Stimulated activated CD4-positive, alpha-beta T cell treated with anti-CD3 and anti-CD28 coated beads, Interleukin-1b, Interleukin-23, amount 100 ng/mL, for 1 hour (primary cell): ENCODE measurements at places on chromosomes 4 and X.

DNA sequence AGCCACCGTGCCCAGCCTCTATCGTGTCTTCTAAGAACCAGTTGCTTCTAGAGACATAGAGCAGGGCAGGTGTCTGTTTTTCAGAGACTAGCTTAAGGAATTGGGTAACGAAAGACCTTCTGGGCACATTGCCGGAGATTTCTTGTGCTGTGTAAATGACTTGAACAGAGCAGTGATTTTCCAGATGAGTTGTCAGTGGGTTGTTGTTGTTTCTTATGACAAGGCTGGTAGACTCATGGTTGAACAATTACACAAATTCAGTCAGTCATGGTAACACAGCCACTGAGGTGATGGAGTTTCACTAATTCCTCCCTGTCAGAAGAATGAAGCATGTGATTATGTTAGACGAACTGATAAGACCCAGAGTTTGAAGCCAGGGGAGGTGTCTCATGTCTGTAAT is 20.5 kb upstream of the DDX3X start:
- no peak for DNase-seq

DNA sequence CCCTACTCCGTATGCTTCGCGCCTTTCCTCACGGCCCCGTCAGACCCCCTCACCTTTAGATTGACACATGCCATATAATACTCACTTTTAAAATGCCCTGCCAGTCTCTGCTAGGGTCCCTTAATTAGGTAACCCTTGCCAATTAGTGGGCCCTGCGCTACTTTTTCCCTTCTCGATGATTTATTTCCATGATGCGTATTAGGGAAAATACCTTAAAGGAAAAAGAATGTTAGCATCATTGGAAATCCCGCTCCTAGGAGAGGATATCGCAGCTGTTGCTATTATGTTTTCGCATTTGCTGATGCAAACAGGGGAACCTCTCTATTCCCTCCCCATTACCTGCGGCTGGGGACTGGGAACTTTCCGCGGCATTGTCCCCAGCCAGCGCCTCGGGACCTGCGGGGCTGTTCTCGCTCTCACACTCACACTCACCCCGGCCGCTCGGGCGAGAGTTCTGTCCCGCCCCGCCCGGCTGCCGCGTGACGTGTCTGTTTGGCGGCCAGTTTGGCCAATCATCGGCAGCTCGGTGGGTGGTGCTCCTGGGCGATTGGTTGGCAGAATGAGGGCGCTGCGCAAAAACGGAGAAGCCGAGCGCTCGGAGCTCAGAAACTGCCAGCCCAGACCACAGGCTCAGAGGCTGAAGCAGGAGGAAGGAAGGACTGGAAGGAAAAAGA is at the start of gene PCDH10:
Gene PCDH10 (plus strand): TSS at position 605 of the 674 bp plus-strand sequence. CDS start 847 bp downstream, outside the sequence.
- peak; percentile 3 for DNase-seq

GRCh38 chr4:100367451-100367850 is 150.4 kb downstream of the EMCN start:
- DNase-seq = no peak

GRCh38 chr4:169934794-169935429 is 91.3 kb downstream of the MFAP3L start:
- DNase-seq = no peak

GRCh38 chrX:14303891-14304290 is 225.4 kb upstream of the GLRA2 start:
- no peak for DNase-seq

- DNase-seq = no peak
These were observed 538.5 kb downstream of the BCOR start for GRCh38 chrX:39559229-39559628.

DNA sequence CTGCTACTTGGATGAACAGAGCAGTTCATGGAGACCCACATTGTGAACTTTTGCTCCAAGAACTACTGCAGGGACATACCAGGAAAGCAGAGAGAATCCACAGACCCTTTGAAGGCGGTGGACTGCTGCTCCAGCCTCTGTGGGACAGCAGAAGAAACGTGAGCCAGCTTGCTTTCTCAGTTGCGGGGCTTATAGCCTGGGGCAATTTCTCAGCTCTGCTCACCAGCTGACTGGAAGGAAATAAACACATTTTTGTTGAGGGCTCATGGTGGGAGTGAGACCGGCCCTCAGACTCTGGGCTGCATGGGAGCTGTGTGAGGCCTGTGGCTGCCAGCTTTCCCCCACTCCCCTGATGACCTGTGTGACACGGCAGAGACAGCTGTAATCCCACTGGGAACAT is 2.6 kb upstream of the ADH1A start:
- no peak for DNase-seq

DNA sequence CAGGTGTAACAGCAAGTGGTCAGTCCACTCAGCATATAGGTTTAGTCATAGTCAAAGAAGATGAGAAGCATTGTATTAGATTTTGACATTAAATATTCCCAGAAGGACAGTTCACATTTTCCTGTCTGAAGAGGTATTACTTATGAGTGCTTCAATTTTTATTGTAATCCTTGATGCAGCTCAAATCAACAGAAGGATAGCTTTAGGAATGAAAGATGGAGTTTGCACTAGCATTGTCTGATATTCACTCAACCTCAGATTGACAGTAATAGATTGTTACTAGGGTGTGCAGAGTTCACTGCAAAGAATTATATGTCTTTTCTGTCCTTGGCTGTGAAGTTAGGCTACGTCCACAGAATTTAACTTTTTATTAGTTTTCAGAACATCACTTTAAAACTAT is 764.3 kb upstream of the AADAT start:
- DNase-seq = no peak
